Neural crest cell (in vitro differentiated cells): ENCODE measurements at places on chromosomes 3 and 15.

GRCh38 chr15:66658855-66659254 lies 43.2 kb upstream of the SMAD6 start:
- no peak for DNase-seq

GRCh38 chr3:71264840-71265239 lies 318.7 kb downstream of the FOXP1 start:
- DNase-seq, result no peak

DNA sequence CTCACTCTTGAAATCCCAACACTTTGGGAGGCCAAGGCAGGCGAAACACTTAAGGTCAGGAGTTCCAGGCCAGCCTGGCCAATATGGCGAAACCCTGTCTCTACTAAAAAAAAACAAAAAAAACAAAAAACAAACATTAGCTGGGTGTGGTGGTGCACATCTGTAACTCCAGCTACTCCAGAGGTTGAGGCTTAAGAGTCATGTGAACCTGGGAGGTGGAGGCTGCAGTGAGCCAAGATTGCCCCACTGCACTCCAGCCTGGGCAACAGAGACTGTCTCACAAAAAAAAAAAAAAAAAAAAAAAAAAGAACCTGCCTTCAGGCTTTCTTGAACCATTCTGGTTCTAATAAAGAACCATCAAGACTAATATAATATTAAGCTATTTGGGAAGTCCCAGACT lies 16.5 kb downstream of the ARPP19 start:
- DNase-seq, result no peak

GRCh38 chr15:101191242-101191641 lies 60.6 kb downstream of the CHSY1 start:
- no peak for DNase-seq

GRCh38 chr15:80620931-80621330 lies 74.2 kb upstream of the ABHD17C start:
- no peak for DNase-seq

DNA sequence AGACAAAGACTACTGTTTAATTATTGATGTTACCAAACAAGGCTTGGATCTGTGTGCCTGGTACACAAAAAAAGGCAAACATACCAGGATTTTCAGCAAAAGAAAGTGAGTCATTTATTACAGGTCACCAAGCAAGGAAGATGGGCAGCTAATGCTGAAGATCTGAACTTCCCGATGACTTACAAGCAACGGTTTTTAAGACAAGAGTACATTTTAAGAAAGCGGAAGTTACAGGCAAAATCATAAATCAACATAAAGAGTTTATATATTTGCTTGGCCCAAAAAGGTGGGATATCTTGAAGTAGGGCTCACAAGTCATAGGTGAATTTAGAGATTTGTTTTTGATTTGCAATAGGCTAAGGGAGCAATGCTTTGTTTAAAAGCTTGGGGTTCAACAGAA lies 125.4 kb upstream of the SPATA16 start:
- DNase-seq, result no peak
